ENCODE measurements at places on chromosomes 13 and 19.

GRCh38 chr13:108938155-108938554 lies 308.7 kb downstream of the MYO16 start:
- no peak for DNase-seq

DNA sequence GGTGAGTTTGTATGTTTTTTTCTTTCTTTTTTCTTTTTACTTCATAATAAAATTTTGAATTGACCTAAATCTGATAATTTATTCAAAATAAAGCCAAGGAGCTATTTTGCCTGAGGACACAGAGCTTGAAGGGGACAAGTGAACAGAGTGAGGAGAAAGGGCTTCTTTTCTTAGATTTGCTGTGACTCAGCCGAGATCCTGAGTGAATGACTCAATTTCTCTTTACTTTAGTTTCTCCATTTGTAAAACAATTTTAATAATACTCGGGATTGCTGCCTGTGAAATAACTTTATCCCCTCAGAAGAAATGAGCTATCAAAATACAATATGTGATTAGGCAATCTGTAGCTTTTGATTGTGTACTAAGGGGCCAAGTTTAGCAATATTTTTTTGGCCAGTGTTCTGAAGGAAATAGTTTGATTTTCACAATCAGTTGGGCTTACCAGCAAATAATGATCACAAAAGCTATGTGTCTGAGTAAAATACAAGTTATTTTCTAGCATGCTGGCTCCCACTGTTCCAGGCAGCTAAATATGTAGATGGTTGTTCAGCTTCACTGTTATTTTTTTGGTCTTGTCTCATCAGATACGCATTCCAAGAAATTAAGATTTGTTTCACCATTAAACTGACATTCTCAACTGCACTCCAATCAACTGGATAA lies 437.5 kb downstream of the FGF9 start:
- no peak for DNase-seq

DNA sequence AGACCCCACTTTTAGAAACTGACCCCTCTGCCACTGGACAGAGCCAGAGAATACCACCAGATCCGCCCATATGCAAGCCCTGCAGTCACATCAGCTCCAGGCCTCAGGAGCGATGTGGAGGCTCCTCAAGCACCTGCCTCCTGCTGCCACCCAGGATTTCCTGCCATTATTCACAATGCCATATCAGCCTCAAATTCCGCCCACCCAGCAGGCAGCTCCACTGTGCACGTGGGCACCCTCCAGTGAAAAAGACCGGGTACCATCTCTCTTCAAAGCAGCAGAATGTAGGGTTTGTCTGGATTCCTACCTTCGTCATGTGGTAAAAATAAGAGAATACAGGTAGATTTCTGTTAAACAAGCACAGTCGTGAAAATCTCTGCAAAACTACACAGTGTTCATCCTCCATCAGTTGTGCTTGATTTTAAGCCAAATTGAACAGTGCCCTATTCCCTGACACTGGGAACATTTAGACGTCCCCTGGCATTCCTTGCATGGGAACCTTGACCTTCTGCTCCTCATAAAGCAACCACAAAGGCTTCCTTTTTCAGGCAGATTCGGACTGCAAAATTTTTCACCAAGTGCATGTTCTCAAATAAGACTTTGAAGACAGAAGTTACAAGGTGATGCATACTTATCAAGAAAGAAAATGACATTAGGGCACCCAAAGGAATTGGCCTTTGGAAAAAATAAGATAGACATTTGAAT lies 56.4 kb downstream of the FAM124A start:
- no peak for DNase-seq

DNA sequence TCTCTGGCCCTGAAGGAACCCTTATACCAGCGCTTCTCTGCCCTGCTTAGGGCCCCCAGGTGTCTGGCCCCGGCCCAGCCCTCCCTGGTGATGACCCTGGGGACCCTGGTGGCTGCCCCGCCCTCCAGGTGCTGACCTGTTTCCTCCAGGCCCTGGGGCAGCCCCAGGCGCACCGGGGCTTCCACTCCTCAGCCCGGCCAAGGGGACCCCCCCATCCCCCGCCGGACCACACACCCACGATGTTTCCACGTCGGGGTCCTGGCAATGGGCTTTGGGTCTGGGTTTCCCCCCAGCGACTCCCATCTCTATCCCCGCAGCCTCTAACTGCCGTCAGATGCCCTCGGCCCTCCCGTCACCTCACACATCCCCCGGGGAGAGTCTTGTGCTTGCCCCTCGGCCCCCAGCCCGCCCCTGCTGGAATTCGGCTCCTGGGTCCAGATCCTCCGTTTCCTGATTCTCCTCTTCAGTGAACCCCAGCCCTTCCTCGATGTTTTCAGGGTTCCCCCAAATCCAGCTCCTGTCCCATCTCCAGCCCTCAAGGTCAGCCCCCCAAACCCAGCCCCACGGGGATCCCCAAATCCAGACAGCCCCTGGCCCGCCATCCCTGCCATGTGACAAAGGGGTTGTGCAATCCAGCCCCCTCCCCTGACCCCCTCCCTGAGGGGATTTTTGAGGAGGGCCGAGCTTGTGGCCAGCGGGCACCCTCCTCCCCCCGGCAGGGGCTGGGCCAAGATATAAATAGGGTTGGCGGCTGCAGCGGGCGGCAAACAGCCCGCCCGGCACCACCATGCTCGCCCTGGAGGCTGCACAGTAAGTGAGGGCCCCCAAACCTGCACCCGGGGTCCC lies at the start of gene SPIB:
SPIB (plus strand) TSS at position 763 of the 846 bp plus-strand sequence; CDS start at position 788, 25 bp downstream.
- DNase-seq, result no peak

GRCh38 chr13:31200637-31200971 lies 829 bp downstream of the B3GLCT start:
- no peak for DNase-seq

DNA sequence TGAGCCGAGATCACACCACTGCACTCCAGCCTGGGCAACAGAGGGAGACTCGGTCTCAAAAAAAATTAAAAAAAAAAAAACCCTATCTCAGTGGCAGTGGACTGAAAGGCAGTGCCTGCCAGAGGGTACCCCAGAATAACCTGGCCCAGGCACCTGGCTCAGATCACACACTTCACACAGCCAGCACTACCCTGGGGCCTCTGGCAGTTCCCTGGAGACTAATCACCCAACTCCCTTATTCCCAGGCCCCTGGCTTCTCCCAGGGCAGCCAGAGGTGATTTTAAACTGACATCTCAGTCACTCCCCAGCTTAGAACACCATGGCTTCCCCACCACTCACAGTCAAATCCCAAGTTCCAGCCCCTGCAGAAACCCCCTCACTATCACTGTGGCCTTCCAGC lies 3.5 kb upstream of the SLC27A5 start:
- DNase-seq, result no peak

GRCh38 chr19:6223461-6224307 lies 56.1 kb downstream of the MLLT1 start:
- no peak for DNase-seq

DNA sequence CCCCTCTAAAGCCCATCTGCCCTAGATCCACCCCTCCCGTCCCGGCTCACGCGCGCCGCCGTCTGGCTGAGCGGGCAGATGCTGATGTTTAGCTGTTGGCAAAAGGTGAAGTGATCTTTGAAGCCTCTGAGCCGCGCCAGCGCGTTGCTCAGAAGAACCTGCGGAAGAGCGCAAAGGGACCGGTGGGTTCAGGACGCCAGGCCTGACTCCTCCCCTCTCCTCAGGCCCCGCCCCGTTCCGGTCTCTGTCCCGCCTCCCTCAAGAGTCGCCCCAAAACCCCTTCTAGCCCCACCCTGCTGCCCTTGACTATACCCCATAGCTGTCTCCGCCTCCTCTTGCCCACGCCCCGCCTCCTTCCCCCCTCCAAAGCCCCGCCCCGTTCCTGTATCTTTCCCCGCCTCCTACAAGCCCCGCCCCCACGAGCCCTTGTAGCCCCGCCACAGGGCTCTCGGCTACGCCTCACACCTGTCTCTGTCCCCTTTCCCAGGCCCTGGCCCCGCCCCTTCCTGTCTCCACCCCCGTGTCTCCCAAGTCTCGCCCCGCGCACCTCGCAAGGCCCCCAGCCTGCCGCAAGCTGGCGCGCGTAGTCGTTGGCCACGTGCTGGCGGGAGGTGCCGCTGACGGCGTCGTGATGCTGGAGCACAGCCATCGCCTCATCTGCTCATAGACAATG lies 9.5 kb downstream of the MAN2B1 start:
- no peak for DNase-seq

DNA sequence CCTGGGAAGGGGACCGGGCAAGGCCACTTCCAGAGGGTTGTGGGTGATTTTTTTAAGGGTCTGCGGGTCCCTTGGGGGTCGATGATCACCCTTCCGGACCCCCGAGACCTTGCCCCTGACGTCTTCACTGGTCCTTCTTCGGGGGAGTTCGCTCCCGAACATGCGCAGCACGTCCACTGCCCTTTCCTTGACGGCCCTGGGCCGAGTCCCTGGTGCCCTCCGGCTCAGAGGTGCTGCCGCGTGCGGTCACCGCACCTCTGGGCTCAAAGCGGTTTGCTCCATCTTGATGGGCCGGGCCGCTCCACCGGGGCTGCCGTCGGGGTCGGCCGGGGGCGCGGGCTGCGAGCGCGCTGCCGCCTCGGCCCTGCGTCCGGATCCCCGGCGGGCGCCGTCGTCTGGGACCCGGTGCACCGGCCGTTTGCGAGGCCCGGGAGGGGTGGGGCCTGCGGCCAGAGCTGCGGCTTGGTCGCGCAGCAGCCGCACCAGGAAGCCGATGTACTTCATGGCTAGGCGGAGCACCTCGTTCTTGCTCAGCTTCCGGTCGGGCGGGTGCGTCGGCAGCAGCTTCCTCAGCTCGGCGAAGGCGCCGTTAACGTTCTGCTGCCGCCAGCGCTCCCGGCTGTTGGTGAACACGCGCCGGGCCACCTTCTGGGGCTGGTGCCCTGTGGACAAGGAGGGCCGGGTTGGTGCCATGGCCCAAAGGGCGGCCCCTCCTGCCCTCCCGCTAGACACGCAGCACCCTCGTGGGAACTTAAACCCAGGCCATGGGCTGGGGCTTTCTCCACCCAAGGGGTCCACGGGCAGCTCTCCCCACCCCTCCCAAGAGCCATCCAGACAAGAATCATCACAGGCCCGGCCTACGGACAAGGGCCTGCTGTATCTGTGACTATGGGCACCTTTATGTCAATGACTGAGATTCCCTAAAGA lies 3.3 kb downstream of the LYL1 start:
- no peak for DNase-seq

- no peak for DNase-seq
Measured at GRCh38 chr19:16077984-16078758, 1.9 kb downstream of the TPM4 start.

- no peak for DNase-seq
Measured at GRCh38 chr13:97266332-97266731, 44.2 kb downstream of the MBNL2 start.

GRCh38 chr13:63167699-63168337 lies 1752.2 kb upstream of the PCDH20 start:
- no peak for DNase-seq

DNA sequence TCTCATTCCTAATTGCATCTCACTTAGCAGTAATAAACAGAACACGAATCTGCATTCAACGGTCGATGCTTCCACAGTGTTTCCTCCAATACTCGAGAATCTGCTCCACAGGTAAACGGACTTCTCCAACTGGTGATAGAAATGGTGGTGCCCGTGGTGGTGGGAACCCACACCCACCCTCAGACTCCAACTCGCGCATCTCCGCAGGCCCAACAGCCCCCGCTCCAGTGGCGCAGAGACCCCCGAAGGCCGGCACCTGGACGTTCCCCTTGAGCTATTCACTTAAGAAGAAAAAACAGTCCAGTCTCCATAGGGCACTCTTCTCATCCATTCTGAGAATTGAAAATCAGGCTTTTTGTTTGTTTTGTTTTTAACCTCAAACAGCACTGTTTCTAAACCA lies 13.8 kb upstream of the RASA3 start:
- no peak for DNase-seq

DNA sequence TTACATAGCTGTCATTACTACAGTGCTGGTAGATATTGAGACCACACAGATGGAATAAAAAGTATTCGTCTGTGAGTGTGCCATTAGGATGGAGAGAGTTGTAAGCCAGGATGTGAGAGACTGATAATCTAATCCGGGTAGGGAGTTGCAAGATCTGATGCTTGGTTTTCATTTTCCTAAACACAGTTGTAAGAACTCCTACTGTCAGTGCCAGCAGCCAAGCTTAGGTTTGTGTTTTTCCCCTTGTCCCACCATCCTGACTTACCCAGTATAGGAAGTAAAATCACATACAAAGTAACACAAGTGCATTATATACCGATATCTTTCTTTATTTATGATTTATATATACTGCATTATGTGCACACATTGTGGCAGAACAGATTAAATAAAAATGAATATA lies 726.4 kb upstream of the PCDH20 start:
- DNase-seq, result no peak

DNA sequence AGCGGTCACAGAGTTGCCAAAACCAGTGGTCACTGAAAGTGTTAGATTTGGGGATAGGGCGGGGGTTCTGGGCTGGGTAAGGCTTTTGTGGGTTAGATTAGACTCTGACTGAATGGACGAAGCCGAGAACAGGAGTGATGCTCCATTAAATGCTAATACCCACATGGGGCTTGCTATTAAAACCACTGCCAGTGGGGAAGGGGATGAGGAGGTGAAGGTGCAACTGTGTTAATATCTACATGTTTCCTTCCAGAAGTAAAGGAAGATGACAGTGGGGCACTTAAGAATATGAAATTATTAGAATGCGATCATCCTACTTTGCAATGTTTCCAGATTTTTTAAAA lies 573 bp upstream of the ZNF614 start:
- peak; percentile 27 for DNase-seq

DNA sequence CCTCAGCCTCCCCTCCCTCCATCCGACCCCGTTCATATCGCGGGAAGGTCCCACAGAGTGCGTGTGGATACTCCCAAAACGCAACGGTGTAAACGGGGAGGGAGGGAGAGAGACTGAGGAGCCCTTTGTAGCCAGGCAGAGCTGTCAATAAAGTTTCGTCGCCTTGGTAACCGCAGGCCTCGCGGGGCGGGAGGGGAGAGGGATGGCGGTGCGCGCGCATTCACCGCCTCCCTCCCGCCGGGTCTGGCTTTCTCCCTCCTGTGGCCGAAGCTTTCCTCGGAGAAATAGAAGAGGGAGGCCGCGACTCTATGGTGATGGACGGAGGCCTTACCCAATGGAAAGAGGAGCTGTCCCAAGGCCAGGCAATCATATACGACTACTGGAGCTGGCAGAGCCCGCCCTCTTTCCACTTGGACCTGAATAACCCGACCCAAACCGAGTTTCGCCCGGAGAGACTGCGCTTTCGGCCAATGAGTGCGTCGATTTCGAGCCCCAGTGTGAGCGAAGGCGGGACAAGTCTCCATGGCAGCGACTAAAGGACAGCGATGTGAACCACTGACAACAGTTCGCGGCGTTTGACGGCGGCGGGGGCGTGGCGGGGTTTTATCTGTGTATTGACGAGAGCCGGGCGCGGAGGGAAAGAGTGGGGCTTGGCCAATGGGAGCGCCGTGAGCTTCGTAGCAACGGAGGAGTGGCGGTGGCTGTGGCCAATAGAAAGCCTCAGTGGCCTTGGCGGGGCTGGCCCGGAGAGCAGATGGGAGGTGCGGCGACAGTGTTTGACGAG lies at the start of gene KMT5C:
KMT5C (plus strand) TSS at position 772 of the 784 bp plus-strand sequence. CDS start 2,061 bp downstream, outside the sequence.
- DNase-seq, result peak; percentile 99

Data from NCI-H1092 (cell line).